ENCODE measurements at places on chromosomes 1 and 21. TPM values are rescaled to one million over a fixed set of nuclear protein-coding genes. Genes with fewer than 3 reads are reported as not detected.

Gene MXRA8
- total RNA-seq: 397 TPM

Gene LRRC42
- 34.0 TPM for total RNA-seq

Gene SLC44A5
- total RNA-seq: under 0.01 TPM

Gene COL9A2
- 2.1 TPM for total RNA-seq

Gene OR6P1
- not detected for total RNA-seq

Gene KRTAP19-3
- not detected for total RNA-seq

Gene SDC3
- 25.9 TPM for total RNA-seq

Gene RAP1GAP
- total RNA-seq: 0.26 TPM

Gene TRIM62
- 3.1 TPM for total RNA-seq

Gene TCP10L
- 0.83 TPM for total RNA-seq

Gene NLRP3
- not detected for total RNA-seq

Gene FAM78B
- 0.33 TPM for total RNA-seq

Gene LRRIQ3
- total RNA-seq: 1.3 TPM

Gene GPR37L1
- total RNA-seq: not detected

Gene ADCY10
- under 0.01 TPM for total RNA-seq

Gene BARHL2
- not detected for total RNA-seq

Gene SPRR1B
- not detected for total RNA-seq

Gene PGLYRP3
- not detected for total RNA-seq

Gene WDTC1
- total RNA-seq: 23.3 TPM

Gene CELA3B
- not detected for total RNA-seq

Gene OR2M3
- not detected for total RNA-seq

Gene KIF26B
- total RNA-seq: 6.9 TPM

Gene HRNR
- total RNA-seq: not detected

Gene SEC16B
- total RNA-seq: 1.0 TPM

Gene GPR3
- total RNA-seq: 0.26 TPM

Gene NFYC
- total RNA-seq: 17.5 TPM

Gene NR1I3
- total RNA-seq: not detected

Gene APCS
- total RNA-seq: not detected

Data from fibroblast of lung (primary cell).